Stimulated activated CD8-positive, alpha-beta memory T cell treated with anti-CD3 and anti-CD28 coated beads, Interleukin-4, amount 100 ng/mL, for 24 hours (primary cell): ENCODE measurements at places on chromosomes 7 and 10.
A peak's percentile ranks its signal among the peaks of the same experiment; 100 is the strongest.

DNA sequence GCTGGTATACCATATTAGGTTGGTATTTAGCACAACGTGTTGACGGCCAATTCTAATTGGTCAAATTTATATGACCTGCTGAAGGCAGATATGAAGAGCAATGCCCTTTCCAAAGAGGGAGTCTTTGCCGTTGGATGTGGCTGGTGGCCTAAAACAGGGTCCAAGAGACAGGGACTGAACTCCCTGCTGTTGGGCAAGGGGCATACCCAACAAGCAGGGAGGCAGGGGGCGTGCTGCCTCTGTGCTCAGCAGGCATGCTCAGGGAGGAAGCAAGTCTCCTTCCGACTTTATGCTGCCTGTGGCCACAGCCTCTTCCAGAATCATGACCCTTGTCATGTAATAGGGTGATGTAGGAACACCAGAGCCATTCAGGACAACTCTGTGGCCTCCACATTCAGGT, 167.7 kb upstream of the NPVF start:
- no peak for DNase-seq

GRCh38 chr10:62025901-62026879, 124.7 kb downstream of the ARID5B start:
- DNase-seq = no peak

DNA sequence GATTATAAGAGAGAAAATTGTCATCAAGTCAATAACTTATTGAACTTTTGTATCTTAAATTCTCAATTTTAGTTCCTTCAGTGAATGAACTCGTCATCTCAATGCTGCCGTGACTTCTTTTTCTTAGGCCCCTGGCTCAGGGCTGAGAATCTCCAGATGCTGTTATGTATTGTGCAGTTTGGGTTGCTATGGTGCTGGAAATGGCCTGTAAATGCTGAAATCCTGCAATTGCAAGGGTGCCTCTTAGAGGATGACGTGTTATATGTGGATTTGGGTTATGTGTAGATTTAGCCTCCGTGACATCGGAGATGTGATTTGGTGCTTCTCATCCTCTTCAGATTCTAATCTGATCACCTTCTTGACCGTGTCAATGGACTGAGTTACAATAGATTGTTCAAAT, 55.7 kb upstream of the ZRANB1 start:
- no peak for DNase-seq

DNA sequence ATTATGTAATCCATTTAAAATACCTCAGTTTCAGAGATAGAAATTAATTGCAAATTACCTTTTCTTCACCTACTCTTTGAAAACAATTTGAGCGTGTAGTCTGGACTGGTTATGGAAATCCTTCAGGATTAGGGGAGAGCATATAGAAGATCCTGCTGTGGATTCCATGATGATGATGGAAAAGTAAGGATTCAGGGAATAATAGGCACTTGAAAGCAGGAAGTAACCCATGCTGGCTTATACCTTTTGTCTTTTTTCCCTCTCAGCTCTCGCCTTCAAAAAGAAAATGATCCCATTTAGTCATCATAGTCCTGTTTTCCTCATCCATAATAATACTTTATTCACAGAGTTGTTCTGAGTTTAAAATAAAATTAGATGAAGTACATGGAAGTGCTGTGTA, 4.4 kb downstream of the HBP1 start:
- DNase-seq = no peak

GRCh38 chr10:14556285-14556956, 218.3 kb downstream of the FAM107B start:
- no peak for DNase-seq

DNA sequence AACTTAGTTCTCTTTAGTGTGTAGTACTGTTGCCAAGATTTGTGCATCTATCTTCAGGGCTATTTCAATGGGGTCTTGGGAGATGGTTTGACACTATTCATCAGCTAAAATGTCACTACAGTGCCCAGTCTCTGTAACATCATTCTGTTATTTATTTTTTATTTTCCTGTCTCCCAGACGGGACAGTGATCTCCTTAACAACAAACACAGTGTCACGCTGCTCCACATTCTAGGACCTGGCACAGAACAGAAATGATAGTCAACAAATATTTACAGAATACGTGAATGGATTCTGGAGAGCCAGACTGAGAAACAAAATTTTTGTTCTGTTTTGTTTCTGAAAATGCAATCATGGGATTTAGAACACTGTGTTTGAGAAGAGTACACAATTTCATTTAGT, 937.7 kb upstream of the LRRN3 start:
- no peak for DNase-seq

- peak; percentile 65 for DNase-seq
Measured at GRCh38 chr10:132446661-132447445, 49.9 kb downstream of the PWWP2B start.

GRCh38 chr10:89296220-89296648, 5.6 kb upstream of the IFIT2 start:
- no peak for DNase-seq

DNA sequence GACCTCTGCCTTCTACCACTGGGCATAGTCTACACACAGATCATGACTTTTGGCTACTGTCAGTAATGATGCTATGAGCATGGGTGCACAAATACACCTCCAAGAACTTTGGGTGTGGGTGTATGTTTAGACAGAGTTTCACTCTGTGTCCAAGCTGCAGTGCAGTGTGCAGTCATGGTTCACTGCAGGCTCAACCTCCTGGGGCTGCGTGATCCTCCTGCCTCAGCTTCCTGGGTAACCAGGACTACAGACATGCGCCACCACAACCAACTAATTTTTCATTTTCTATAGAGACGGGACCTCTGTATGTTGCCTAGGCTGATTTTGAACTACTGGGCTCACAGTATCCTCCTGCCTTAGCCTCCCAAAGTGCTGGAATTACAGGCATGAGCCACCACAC, 194.4 kb downstream of the NSUN6 start:
- DNase-seq = no peak

DNA sequence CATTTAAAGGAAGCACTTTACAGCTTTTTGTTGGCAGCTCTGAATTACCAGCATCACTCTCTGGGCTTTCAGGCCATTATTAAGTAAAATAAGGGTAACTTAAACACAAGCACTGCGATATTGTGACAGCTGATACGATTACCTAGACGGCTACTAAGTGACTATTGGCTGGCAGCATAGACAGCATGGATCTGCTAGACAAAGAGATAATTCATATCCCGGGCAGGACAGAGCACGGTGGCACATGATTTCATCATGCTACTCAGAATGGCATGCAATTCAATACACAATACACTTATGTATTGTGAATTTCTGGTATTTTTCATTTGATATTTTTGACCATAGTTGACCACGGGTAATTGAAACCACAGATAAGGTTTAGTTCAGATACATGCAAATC, 522.0 kb upstream of the LRRN3 start:
- DNase-seq = no peak

DNA sequence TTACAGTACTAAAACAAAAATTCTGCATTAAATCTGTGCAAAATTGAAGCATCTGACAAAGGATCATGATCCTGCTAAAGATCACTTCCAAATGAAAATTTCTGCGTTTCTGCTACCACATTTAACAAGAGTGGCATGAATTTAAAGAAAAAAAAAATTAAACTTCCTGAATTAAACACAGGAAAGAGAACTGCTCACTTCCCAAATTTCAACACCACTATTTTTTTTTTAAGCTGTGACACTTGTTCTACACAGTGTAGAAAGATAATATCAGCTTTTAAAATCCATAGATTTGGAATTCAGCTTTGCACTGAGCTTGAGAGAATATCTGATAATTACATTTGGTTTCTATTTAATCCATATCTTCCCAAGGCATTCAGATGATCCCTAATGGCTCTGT, 73.6 kb downstream of the EPC1 start:
- no peak for DNase-seq

DNA sequence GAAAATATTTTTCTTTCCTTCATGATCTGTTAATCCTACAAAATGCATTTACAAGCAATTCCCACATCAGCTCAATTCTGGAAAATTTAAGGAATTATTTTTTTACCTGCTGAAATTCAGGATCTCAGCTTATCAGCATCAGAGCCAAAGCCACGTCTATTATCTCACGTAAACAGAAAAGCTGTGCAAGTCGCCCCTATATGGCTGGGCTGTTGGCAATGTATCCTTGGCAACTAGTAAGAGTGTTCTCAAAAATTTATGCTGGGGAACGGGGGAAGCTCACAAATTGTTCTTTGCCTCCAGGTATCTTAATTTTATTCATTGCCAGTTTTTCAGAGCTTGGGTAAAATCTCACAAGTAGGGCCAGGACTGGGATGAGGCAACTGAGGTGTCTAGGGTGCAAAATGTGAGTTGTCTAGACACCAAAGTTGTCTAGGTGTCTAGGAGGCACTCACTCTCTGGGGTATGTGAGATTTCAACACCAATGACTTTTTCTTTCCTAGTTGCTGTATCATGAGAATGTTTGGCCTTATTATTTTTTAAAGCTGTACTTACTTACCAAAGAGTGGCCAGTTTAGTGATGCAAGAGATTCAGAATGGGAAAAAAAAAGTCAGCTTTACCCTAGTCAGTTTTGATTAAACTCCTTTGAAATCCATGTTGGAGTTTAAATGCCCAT, 5.1 kb downstream of the GSTO2 start:
- no peak for DNase-seq

DNA sequence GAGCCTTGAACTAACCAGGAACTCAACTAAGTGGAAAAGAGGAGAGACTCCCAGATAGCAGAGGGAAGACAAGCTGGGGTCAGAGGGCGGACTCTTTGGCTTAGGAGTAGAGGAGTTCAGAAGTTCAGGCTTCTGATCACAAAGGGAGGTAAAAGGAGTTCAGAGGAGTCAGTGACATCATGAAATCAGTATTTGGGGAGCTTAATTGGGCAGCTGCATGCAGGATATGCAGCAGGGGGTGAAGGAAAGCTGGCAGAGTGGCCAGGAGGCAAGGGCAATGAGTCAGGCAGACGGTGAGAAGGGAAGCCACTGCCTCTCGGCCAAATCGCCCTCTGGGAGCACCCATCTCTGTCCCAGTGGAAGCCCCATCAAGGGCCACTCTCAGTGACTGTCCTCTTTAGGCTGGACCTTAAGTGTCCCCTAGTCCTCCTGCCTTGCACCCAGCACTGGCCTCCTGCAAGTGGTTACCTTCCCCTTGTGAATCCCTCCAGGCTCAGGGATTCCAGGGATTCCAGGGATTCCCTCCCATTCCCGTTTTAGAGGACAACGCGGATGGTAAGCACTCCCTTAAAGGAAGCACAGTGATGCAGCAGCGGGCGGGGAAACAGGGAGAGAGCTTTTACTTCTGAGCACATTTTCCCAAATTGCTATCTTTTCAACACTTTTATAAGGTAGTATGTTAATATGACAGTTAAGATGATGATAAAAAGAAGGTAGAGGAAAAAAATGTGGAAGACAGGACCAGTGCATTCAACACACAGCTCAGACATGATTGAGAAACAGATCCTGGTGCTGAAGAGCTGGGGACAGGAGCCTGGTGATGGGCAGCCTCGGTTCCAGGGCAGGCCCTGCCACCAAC, 72.6 kb downstream of the KCNMA1 start:
- DNase-seq = no peak

- DNase-seq = no peak
Measured at GRCh38 chr7:38700116-38700515, 68.9 kb upstream of the AMPH start.

DNA sequence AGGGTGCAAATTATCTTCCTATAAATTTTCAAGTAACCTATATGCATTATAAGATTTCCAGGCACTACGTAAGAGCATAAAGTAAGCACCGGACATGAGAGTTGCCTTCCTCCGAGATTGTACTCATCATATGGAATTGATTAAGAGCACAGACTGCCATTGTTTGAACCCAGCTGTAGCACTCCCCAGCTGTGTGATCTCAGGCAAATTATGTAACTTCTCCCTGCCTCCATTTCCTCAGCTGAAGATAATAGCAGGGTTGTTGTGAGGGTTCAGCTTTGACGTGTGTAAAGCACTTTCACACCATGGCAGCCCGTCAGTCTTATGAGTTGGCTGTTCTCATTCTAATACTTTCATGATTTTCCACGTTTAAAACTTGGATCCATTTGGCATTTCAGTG, 122.6 kb downstream of the ITIH5 start:
- no peak for DNase-seq

DNA sequence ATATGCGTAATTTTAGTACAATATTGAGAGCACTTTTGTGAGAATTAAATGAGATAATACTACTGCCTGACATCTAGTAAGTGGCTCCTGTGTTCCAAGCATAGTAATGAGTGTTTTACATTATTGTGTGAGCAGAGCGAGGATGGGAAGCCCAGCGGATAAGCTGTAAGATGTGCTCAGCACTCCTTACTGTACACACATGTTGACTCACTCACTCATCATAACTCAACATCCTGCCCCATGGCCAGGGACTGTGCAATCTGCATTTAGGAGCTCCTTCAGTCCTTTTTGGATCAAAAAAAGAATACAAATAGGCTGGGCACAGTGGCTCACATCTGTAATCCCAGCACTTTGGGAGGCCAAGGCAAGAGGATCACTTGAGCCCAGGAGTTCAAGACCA, 72.9 kb upstream of the NEBL start:
- DNase-seq = no peak

DNA sequence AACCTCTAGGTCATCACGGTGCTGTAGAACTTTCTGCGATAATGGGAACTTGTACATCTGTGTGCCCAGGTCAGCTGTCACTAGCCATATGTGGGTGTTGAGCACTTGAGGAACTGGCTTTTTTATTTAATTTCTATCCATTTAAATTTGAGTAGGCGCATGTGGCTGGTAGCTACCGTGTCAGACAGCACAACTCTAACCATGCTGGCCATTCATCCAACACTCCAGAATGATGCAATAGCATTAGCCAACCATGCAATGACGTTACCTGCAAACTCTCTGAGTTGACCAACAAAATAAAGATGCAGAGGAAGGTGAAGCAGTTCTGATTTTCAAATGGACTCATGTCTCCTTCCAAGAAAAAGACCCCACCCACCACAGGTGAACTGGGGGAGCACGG, 24.4 kb upstream of the CHST15 start:
- no peak for DNase-seq

- no peak for DNase-seq
Measured at GRCh38 chr7:35760143-35760745, 40.6 kb upstream of the SEPTIN7 start.

DNA sequence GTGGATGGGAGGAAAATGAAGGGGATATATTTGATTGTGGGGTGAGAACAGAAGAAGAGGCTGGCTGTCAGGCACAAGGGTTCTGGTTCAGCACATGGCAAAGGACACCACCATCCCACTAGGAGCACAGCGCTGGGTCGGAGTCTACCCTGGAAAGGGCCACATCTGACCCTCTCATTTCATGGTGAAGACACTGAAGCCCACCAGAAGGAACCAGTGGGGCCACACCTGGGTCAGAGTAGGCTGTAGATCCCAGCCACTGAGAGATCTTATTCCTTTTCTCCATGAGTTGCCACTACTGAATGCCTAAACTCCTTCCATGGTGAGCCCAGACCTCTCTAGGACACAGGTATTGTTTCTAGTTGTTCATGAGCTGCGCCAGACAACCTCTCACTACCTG, 25.8 kb downstream of the SFTPD start:
- no peak for DNase-seq

- no peak for DNase-seq
Measured at GRCh38 chr7:16774294-16774693, 20.7 kb downstream of the TSPAN13 start.

DNA sequence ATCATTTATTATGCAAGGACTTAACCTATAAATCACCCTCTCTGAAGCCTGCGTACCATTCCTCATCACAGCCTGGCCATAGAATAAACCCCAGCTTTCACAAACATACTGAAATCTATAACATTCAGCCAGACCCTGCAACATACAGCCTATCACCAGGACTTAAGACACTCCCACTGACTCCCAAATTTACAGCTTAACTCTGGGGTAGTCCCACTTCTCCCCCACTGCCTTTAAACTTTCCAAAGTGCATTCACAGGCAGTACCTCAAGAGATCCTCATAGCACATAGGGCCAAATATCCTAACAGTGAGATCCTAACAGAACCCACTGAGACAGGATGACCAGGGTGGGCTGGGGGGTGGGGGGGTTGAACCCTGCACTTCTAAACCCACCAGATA, 3.5 kb downstream of the LDB1 start:
- DNase-seq = no peak
